ENCODE measurements at places on chromosomes 2 and 18. TPM values are rescaled to one million over a fixed set of nuclear protein-coding genes. Genes with fewer than 3 reads are reported as not detected.

Gene EGR4
- total RNA-seq, result not detected

Gene ACTG2
- 61.7 TPM for total RNA-seq

Gene RGPD4
- not detected for total RNA-seq

Gene TSHZ1
- 9.0 TPM for total RNA-seq

Gene PLCD4
- total RNA-seq, result 1.4 TPM

Gene LIPG
- total RNA-seq, result 38.1 TPM

Gene KANSL3
- total RNA-seq, result 44.0 TPM

Gene PAX3
- total RNA-seq, result not detected

Gene ASB18
- not detected for total RNA-seq

Gene GPR155
- 1.6 TPM for total RNA-seq

Gene EFEMP1
- total RNA-seq, result 658 TPM

Gene SCN7A
- under 0.01 TPM for total RNA-seq

Gene C2orf81
- 1.6 TPM for total RNA-seq

Gene TRMT61B
- 13.7 TPM for total RNA-seq

Gene SESTD1
- total RNA-seq, result 10.3 TPM

Gene CFC1
- not detected for total RNA-seq

Gene TRIM43
- total RNA-seq, result not detected

Gene AKAIN1
- total RNA-seq, result not detected

Gene BMP10
- 0.44 TPM for total RNA-seq

Gene ESPNL
- 0.57 TPM for total RNA-seq

Gene SPP2
- not detected for total RNA-seq

Gene ANKRD30B
- 0.88 TPM for total RNA-seq

Gene LAMA1
- total RNA-seq, result 12.5 TPM

Gene TGFBRAP1
- 42.5 TPM for total RNA-seq

Gene CPO
- not detected for total RNA-seq

Gene QPCT
- total RNA-seq, result 11.2 TPM

Gene TUBB8B
- not detected for total RNA-seq

Gene NRBP1
- 136 TPM for total RNA-seq

Gene CHRNG
- total RNA-seq, result not detected

Gene ST8SIA5
- not detected for total RNA-seq

Gene DPP10
- not detected for total RNA-seq

Gene TCF4
- 26.7 TPM for total RNA-seq

Gene CCDC148
- total RNA-seq, result 0.86 TPM

Gene KIAA2012
- not detected for total RNA-seq

Gene ADAM23
- total RNA-seq, result 11.6 TPM

Gene ASXL3
- total RNA-seq, result 0.14 TPM

Gene INHBB
- total RNA-seq, result not detected

Gene SPDYA
- 0.66 TPM for total RNA-seq

Gene SCYGR4
- not detected for total RNA-seq

Gene YES1
- 82.8 TPM for total RNA-seq

Gene GPBAR1
- total RNA-seq, result 0.22 TPM

Gene TTC39C
- 21.2 TPM for total RNA-seq

Gene WDR35
- total RNA-seq, result 15.5 TPM

Gene RRM2
- 2.0 TPM for total RNA-seq

Gene DSEL
- total RNA-seq, result 60.4 TPM

Gene BOD1L2
- not detected for total RNA-seq

Gene KLHL41
- total RNA-seq, result 0.14 TPM

Gene ZNF521
- 41.8 TPM for total RNA-seq

Gene THAP4
- 50.8 TPM for total RNA-seq

Gene LRP1B
- 0.29 TPM for total RNA-seq

Gene FAP
- total RNA-seq, result 272 TPM

Gene DES
- total RNA-seq, result 7.2 TPM

Gene ANKRD36
- total RNA-seq, result 26.9 TPM

All from placental pericyte (primary cell).